Chondrocyte (in vitro differentiated cells): ENCODE measurements at places on chromosomes 16 and 17. TPM values are rescaled to one million over a fixed set of nuclear protein-coding genes. Genes with fewer than 3 reads are reported as not detected.

HBA1 gene
- not detected in 3 replicates for total RNA-seq

PRSS36 gene
- 0.35 to 0.39 TPM in 2 of 3 replicates, not detected in the other for total RNA-seq

- H3K36me3 ChIP-seq: peaks cover 16% of the 10 kb centered on the region
- H3K4me1 ChIP-seq: peaks cover 72% of the 10 kb centered on the region
- peak overlapping the region; percentile 79 for H3K4me3 ChIP-seq
- H3K27ac ChIP-seq: peak overlapping the region; percentile 96
- no peaks in the 10 kb centered on the region for H3K27me3 ChIP-seq
These were observed 23.9 kb upstream of the CLEC18A start for GRCh38 chr16:69927056-69927757.

DNA sequence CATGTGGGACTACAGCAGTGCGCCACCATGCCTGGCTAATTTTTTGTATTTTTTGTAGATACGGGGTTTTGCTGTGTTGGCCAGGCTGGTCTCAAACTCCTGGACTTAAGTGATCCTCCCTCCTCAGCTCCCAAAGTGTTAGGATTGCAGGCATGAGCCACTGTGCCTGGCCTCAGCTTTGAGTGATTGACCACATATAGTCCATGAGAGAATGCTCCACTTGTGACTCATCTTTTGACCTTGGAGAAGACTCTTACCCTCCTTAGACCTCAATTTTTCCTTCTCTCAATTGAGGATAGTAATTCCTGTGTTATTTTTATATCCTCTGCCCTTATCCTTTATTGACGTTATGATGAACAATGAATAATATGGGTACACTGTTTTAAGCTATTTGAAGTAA, 30.9 kb upstream of the DUSP14 start:
- H3K27ac ChIP-seq: no peak overlapping the region
- peaks cover 9% of the 10 kb centered on the region for H3K36me3 ChIP-seq
- DNase-seq: no peak

- H3K27ac ChIP-seq: peak overlapping the region; percentile 45
- no peak for DNase-seq
- H3K27me3 ChIP-seq: no peaks in the 10 kb centered on the region
- no peak overlapping the region for H3K4me3 ChIP-seq
These were observed 11.8 kb downstream of the SREBF1 start for GRCh38 chr17:17824783-17825614.

MYH13 gene
- not detected in 3 replicates for total RNA-seq

KRTAP2-1 gene
- not detected in 3 replicates for total RNA-seq

DNA sequence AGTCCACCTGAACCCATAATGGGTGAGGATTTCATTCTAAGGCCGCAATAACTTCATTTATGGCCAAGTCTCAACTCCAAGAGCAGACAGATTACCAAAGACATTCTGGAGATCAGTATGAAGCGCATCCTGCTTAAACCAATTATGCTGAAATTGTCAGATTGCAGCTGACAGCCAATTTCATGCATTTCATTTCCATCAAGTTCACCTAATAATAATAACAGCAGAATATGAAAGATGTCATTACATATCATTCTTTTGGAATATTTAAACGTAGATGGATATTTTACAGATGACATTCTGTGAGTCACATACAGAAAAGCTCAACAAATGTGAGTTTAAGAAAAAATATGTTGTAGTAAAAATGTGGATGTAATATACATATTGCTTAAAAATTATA, 54.9 kb upstream of the NACA2 start:
- H3K4me1 ChIP-seq: peaks cover 15% of the 10 kb centered on the region
- peaks cover 5% of the 10 kb centered on the region for H3K36me3 ChIP-seq
- DNase-seq: no peak
- no peak overlapping the region for H3K4me3 ChIP-seq
- no peak overlapping the region for H3K27ac ChIP-seq

SPN gene
- not detected in 3 replicates for total RNA-seq

RNF43 gene
- total RNA-seq: 0.10 to 0.46 TPM (median 0.15 TPM) in 3 replicates

SRCIN1 gene
- 0.30 to 0.51 TPM in 2 of 3 replicates, not detected in the other for total RNA-seq

GRCh38 chr17:43823350-43824084, 9.4 kb downstream of the MPP3 start:
- no peak overlapping the region for H3K4me3 ChIP-seq
- DNase-seq: no peak
- peaks cover 5% of the 10 kb centered on the region for H3K4me1 ChIP-seq
- no peaks in the 10 kb centered on the region for H3K27me3 ChIP-seq

DNA sequence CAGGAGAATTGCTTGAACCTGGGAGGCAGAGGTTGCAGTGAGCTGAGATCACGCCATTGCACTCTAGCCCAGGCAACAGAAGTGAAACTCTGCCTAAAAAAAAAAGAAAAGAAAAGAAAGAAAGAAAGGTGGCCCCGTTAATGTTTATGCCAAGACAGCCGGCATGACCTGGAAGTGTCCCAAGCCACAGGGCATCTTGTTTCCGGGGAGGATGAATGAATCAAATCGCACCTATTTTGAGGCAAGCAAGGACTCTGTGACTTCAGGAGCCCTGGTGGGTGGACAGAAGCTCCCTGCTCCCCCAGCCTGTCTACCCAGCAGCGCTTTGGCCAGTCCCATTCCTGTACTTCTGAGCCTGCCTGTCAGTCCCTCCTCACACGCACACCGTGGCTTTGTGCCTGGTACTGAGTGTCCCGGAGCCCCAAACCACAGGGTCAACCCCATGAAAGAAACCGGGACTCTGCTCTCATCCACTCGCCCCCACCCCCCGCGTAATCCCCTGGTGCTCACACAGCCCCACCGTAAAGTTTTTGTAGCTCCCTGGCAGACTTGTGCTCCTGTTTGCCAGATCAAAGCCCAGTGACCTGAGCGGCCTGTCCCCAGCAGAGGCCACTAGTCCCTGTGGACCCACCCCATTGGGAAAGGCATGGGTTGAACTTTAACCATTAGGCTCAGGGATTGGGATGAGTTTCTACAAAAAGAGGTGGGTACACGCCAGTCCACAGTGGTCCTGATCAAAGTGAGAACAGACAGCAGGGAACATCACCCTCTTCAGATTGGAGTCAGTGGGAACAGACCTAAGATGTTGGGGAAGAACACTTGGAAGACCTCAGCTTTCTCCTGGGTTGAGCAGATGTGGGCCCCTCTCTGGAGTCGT, 19.3 kb downstream of the CD2BP2 start:
- no peaks in the 10 kb centered on the region for H3K27me3 ChIP-seq
- no peaks in the 10 kb centered on the region for H3K36me3 ChIP-seq
- H3K4me1 ChIP-seq: peaks cover 14% of the 10 kb centered on the region
- H3K4me3 ChIP-seq: peak overlapping the region; percentile 72
- no peak for DNase-seq

DNA sequence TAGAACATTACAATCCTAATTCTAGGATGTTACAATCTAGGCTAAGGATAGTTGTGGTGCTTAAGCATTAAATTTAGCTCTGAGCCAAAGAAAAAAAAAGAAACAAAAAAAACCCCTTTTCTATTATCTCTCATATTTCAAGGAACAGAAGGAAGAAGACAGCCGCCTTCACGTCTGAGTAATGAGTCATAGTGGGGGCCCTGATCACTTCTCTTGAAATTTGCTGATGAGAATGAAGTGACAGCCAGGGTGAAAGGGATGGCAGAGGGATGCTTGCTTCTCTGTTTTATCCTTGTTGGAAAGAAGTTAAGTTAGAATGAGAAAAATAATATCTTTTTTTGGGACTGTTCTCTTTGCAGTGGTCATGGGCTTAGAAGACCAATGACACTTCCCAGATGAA, 82.6 kb upstream of the MPHOSPH6 start:
- peaks cover 25% of the 10 kb centered on the region for H3K27me3 ChIP-seq
- DNase-seq: no peak
- no peak overlapping the region for H3K27ac ChIP-seq
